ENCODE measurements at places on chromosomes 12 and 14.

DNA sequence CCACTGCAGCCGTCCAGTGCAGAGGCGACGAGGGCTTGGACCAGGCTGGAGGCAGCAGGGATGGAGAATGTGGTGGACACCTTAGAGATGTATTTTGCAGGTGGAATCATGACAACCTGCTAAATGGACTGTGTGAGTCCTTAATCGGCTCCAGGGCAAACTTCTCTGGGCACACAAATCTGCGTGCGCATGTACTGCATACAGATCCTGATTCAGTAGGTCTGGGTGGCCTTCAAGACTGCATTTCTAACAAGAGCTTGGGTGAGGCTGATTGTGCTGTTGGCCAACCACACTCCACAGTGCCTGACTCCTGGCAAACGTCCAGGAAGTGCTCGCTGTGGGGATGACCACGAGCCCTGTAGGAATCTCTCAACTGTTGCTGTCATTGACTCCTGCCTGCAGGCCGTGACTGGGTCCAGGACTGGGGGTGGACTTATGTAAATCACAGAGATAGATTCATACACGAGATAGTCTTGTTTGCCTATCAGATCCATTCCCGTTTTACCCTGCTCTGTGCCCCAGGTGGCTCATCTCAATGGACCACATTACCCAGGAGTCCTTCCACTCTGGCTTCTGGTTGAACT is 27.2 kb downstream of the JDP2 start:
- no peak for DNase-seq

GRCh38 chr12:22268973-22269372 is 65.5 kb downstream of the ST8SIA1 start:
- DNase-seq, result no peak

DNA sequence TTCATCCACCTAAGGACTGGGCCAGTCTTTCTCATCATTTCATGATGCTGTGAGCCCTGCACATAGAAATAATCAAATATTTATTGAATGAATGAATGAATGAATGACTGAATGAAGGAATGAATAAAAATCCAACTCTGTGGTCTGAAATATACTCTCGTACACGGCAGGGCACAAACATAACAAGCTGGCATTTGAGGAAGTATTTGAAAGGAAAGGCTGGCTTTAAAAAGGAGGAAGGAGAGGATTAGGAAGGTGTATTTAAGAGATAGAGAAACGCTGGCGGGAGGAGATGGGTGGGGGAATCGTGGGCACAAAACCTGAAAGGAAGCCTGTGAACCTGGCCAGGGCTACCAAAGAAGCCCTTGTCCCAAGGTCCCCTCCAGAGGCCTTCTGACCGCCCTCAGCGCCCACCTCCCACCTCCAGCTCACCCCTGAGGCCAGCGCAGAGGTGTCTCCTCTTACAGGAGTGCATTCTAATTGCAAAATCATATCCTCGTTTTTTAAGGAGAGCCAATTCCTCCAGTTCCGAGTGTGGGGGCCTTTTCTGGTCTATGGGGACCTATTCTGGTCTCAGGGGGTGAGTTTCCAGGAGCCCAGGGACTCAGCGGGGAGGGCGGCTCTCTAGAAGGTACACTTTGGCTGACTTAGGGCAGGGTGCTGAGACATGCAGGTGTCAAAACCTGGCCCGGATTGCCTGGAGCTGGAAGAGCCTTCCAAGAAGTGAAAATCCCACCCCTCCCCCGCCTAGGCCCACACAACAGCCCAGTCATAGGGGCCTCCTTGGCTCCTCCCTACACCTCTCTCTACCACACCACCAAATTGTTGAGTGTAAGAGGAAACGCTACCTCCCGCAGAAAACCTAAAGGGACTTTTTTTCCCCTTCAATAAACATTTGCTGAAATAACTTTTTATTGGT is 8.7 kb upstream of the JDP2 start:
- DNase-seq, result no peak

GRCh38 chr12:121568971-121569751 is 11.7 kb downstream of the KDM2B start:
- no peak for DNase-seq

GRCh38 chr12:459430-460258 is at the start of gene B4GALNT3:
B4GALNT3 (plus strand) TSS chr12:459939; CDS start chr12:460377, 438 bp downstream.
- DNase-seq, result no peak

DNA sequence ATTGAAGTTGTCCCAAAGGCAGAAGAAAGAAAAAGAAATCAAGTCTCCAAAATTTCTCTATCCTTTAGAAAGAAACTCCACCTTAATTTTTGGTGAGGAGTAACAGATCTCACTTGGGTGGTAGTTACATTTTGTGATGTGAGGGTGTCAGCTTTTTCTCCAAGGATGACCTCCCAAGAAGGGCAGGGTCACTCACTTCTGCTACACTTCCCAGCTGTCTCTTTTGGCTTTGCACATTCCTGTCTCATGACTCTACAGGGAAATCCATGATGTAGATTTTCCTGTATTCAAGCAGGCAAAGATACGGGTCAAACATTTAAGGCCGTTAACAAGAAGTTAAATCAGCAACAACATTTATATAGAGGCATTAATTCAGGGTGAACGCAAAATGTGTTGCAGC is 1016.4 kb downstream of the NRXN3 start:
- no peak for DNase-seq

DNA sequence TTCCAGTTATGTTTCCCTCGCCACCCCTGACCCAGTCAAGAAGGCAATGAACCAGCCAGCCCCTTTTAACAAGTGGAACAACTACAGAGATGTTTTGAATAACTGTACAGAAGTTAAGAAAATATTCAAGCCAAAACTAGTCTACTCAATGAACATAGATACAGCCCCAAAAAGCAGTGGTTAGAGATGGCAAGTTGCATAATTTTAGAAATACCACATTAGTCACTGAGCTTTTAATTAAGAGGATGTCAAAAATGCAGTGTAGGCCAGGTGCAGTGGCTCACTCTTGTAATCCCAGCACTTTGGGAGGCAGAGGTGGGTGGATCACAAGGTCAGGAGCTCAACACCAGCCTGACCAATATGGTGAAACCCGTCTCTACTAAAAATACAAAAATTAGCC is 27.2 kb downstream of the PROX2 start:
- no peak for DNase-seq
